ENCODE measurements at places on chromosomes 2 and 18.
A peak's percentile ranks its signal among the peaks of the same experiment; 100 is the strongest.

DNA sequence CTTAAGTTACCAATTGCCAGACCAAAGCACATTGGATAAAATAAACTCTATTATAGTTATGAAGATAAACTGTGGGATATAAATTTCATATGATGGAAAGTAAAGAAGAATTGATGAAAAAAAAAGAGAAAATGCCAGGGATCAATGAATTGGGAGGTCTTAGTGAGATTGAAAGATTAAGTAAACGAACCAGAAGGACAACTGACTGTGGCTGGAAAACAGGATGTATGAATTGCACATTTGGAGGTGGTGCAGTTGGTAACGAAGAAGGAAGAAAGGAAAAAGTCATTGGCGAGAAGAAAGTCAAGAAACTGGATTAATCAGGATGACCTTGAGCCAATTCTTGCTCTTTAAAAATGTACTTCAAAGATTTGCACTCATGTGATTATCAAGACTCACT is 166.7 kb downstream of the NCK2 start:
- no peak for DNase-seq

DNA sequence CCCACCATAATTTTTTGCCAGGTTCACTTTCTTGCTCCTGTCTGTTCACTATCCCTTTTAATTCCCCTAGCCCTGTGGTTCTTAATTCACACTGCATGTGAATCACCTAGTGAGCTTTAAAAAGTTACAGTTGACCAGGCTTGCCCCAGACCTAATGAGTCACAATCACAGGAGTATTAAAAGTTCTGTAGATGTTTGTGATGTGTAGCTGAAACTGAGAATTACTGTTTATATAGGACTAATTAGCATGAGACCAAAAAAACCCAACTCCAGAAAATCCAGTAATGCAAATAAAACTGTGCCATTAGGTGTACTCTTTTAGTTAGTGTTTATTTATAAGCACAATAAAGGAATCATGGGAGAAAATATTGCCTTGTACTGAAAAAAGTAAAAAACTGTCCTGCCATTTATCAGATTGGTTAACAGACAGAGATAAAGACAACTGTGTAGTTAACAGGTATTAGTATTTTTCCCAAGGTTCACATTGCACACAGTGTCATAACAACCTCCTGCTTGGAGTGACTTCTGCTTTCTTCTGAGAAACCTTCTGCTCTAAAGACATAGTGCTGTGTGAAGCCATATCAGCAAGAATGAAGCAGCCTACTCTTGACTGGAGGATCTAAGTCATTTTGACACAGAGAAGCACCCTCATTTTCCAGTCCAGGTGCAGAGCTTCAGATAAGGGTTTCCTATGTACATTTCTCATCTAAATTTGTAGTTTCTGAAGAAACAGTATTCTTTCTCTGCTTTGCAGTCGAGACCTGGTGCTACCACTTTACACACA is 39.0 kb downstream of the VAPA start:
- DNase-seq, result no peak

- peak; percentile 55 for DNase-seq
Measured at GRCh38 chr2:108916796-108917421, 72.1 kb downstream of the EDAR start.

- no peak for DNase-seq
Measured at GRCh38 chr2:120710256-120710655, 25.4 kb upstream of the GLI2 start.

GRCh38 chr2:142502402-142502801 is 371.6 kb upstream of the LRP1B start:
- no peak for DNase-seq

- peak; percentile 61 for DNase-seq
Measured at GRCh38 chr2:240919786-240920782, 13.9 kb downstream of the CROCC2 start.

GRCh38 chr2:111017034-111017622 is 103.6 kb upstream of the BCL2L11 start:
- no peak for DNase-seq

DNA sequence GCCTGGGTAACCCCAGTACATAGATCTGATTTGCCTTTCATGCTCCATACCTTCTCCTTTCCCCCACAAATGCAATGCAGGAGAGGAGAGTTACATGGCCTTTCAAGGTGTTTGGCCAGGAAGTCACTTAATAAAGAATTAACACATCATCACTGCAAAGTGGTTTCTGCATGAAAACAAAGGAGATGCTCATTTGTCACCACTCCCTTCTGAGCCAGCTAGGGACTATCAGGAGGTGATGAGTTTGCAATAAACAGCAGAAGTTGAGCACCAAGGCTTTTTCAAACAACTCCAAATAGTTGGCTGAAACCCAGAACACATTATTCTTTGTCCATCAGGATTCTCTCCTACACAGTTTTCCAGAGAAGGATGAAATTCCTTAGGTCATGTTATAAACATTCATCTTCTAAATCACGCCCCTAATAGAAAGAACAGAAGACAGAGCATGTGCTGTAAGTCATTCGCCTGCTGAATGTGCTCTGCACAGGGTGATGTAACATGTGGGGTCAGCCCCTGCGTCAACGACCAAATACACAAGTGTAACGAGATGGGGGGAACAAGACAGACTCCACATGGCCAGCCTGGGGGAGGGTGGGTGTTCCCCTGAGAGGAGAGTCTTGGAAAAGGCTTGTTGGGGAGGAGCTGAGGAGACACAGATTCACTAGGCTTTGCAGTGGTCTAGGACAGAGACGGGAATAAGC is 87.3 kb upstream of the RMDN2 start:
- no peak for DNase-seq

DNA sequence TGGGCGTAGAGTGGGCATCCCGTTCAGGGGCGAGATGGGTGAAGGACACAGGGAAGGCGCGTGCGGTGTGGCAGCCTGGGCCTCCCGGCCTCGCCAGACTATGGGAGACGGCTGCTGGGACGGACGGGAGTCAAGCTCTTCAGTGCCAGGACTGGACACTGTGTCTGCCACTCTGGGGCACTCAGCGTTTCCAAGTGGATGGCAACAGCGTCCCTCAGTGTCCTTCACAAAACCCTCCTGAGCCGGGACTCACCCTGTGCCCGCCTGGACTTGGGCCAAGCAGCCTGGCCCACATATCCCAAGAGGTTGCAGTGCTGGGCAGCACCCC is 16.3 kb upstream of the BOK start:
- no peak for DNase-seq

DNA sequence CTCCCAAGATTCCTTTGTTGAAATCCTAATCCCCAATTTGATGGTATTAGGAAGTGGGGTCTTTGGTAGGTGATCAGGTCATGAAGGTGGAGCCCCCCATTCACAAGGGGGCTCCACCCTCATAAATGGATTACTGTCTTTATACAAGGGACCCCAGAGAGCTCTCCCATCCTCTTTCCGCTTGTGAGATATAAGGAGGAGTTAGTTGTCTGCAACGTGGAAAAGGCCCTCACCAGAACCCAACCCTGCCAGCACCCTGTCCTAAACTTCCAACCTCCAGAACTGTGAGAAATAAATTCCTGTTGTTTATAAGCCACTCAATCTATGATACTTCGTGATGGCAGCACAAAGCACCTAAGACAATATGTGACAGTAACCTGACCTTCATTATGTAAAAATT is 684.1 kb upstream of the HS6ST1 start:
- DNase-seq, result no peak

GRCh38 chr2:26583381-26583911 is 57.7 kb downstream of the CIB4 start:
- peak; percentile 44 for DNase-seq

- DNase-seq, result no peak
Measured at GRCh38 chr2:242020196-242021004, 150.9 kb downstream of the RTP5 start.

DNA sequence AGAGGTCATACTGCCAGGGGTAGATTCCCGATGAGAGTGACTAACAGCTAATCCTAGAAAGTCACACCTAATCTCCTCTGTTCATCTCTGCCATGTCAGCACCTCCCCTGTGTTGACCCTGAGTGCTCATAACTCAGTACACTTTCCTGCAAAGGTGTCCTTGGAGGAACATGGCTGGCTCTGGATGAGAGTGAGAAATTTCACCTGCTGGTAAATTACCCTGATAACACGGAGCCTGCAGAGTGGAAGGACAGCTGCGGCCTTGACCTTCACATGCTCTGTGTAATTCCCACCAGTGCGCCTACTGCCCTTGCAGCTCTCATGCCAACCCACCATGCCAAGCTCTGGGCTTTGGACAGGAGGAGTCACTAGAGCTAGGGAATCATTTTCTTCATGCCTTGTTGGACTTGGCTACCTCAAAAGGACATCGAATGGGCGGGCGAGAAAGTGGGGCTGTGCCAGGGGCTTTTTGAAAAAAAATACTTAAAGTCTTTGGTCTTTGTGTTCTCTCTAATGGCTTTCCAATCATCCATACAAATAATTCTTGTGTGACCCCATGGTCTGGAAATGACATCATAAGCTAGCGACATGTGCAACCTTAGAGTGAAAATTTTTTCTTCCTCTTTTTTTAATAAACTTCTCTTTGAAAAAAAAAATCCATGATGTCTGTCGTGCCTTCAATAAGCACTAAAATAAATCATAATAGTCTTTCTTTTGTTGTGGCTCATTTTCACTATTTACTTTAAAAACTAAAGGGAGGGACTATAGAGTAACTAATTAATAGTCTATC is 319.9 kb downstream of the MYCN start:
- no peak for DNase-seq

- DNase-seq, result no peak
Measured at GRCh38 chr2:217731805-217732204, 271.0 kb downstream of the TNS1 start.

DNA sequence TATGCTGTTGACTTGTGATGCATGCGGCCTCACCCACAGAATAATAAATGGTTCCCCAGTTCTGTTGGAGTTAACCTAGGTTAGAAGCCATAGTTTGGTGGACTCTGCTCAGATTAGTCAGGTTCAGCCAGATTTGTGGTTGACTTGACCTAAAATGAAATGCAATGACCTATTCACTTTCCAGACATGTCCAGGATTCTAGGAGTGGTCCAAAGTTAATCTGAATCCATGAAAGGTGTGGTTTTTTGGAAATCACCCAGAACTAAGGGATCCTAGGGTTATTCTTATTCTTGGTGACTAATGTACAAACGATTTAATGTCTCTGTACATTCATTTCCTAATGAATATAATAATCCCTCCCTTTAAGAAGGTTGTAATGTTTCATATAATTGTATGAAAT is 88.9 kb upstream of the RBBP8 start:
- no peak for DNase-seq

DNA sequence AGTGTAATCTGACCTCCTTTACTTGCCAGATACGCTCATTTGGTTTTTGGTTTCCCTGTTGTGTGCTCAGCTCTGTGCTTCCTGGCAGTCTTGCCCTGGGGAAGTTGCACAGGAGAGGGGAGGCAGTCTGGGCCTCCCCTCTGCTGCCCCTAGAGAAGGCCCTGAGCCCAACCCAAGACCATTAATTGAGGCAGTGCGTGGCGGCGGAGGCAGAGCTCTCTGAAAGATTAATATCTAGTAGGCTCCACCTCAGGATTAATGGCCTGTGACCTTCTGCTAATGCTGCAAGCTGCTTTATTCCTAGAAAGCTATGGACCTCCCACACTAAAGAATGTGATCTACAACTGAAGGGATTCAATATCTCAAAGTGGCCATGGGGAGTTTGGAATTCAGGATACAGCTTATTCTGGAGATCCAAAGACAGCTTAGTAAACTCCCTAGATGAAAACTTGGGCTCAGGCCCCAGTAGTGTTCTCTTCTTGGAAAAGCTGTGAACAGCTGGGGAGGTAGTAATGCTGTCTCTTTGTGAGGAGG is 41.4 kb upstream of the MAPRE2 start:
- DNase-seq, result no peak

- no peak for DNase-seq
Measured at GRCh38 chr2:178905261-178905660, 98.0 kb upstream of the TTN start.

- DNase-seq, result no peak
Measured at GRCh38 chr2:178292586-178292985, 98.3 kb downstream of the OSBPL6 start.

DNA sequence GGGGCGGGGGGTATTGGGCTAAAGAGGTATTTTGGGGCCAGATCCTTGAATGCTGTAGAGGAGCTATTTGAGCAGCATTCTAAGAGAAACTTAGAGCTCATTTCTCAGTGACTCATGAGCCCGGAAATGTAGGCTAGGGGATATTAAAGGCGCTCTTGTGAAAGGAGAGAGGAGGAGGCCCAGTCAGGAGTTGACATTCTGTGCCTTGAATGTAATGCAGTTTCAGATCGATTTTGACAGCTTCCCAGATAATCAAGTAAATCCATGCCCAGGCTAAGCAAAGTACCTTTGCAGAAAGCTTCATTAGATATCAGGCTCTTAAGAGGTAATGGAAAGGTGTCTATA is 1.5 kb downstream of the CAB39 start:
- DNase-seq, result no peak

DNA sequence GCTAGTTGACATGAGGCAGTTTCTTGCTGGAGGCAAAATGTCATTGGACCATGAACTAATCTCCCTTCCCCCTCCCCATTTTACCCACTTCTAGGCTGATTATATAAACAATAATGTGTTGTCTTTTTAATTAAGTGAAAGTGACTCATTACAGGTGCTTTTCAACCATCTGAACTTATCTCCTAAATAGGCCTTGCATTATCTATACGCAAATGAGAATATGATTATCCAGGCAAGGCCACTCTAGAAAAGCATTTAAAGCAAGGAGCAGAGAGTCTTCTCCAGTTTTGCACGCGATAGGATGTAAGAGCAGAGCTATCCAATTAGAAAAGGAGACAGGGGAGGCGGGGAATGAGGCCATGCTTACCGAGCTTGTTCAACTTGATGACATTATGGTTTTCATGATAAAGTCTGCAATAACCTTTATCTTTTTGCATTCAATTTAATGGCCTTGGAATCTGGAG is 286.1 kb upstream of the SIX3 start:
- DNase-seq, result no peak

DNA sequence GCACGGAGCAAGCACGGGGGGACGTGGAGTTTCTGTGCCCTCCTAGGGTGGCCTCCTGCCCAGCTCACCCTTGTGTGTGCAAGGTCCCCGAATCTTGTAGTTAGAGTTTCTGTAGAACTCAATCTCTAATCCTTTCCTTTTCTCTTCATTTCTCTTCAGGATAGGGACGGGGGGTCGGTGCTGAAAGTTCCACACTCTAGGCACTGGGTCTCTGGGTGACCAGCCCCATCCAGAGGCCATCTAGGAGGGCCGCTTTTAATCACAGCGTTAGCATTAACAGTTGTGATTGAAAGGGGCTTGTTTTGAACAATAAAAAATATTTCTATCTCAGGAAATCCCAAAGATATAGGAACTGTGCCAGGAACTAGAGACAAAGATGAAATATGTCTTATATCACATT is 10.5 kb downstream of the SOCS6 start:
- no peak for DNase-seq

Measured in left forelimb (tissue), 1 donor.